OCI-LY7 (cell line): ENCODE measurements at places on chromosomes 16 and 17. TPM values are rescaled to one million over a fixed set of nuclear protein-coding genes. Genes with fewer than 3 reads are reported as not detected.

The ZFHX3 gene
- 5.7 and 6.2 TPM in 2 replicates for total RNA-seq

The SLFN14 gene
- not detected in 2 replicates for total RNA-seq

The PVALEF gene
- total RNA-seq, result not detected in 2 replicates

The FOXJ1 gene
- not detected in 2 replicates for total RNA-seq

The HIGD1B gene
- not detected in 2 replicates for total RNA-seq

The ST6GALNAC1 gene
- total RNA-seq, result not detected in 2 replicates

The DUS2 gene
- 32.4 and 34.7 TPM in 2 replicates for total RNA-seq

The TEX19 gene
- 1.8 and 2.0 TPM in 2 replicates for total RNA-seq

DNA sequence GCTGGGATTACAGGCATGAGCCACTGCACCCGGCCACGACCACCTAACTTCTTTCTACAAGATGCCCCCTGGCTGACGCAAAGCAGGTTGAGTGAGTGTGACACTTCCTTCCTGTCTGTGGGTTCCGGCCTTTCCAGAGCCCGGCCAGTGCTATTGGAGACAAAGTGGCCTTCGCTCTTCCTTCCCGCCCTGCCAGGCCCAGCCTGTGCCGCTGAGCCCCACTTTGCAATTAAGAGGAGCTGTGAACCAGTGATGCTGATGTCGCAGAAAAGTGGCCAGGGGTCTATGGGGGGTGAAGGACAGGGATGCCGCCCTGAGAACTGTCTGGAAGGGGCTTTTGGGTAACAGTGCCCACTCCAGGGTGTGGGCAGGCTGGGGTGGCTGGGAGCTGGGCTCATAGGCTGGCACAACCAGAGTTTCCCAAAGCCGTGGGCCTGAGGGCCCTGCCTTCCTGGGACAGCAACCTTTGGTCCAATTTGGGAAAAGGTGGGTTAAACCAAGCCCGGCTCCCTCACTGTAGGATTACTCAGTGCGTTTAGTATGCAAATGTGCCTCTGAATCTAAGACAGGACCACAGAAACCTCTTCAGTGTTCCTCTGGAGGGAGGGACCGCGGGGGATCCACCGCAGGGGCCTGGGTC, 174.9 kb downstream of the SEC14L1 start:
- DNase-seq, result peak; percentile 48

DNA sequence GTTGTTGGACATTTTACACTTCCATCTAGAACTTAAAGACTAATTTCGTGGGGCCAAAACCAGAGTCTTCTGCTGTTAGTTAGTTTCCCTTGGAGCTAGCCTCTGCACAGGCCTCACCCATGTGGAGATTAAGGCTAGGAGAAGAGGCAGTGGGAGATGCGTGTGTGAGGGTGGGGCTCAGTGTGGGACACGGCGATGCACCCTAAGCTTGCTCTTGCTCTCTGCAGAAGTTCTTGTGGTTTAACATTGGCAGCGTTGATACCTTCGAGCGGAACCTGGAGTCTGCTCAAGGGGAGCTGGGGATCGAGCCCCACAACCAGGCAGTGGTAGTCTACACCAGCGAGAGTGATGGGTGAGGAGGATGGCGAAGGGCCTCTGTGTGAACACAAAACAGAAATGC, 34.0 kb downstream of the DBNDD1 start:
- DNase-seq, result no peak

- peak; percentile 64 for DNase-seq
Measured at GRCh38 chr16:63361032-63361624, 1324.9 kb upstream of the CDH8 start.

DNA sequence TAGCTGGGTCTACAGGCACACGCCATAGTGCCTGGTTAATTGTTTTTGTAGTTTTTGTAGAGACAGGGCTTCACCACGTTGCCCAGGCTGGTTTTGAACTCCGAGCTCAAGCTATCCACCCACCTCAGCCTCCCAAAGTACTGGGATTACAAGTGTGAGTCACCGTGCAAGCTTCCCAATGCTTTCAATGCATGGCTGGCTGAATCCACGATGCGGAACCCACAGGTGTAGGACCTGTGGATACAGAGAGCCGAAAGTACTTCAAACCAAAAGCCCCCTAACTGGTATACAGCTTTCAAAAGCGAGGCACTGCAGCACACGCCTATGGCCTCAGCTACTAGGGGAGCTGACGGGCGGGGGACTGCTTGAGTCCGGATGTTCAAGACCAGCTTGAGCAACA, 44.8 kb downstream of the METTL16 start:
- DNase-seq, result no peak

DNA sequence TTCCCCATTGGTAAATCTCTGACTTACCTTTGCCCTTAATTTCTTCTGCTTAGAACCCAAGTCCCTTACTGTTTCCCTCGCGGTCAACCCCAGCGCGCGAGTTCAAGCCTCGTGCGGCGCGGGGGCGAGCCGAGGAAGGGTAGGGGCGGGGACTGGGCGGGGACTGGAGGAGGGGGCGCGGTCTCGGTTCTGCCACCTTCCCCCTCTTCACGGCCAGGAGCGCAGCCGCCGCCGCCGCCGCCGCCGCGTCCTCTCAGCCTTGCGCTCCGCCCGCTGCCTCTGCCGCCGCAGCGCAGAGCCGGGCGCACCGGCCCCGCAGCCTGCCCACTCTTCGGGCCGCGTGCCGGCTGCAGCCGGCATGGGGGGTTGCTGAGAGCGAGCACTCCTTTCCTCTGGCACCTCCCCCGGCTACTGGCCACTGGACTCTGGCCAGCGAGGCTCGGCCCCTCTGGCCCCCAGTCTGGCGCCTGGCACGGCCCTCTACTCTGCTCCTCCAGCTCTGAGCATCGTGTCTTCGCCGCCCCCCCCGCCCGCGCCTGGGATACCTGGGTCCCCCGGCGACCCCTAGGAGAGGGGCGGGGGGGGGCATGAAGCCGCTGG, at the start of gene RAPGEFL1:
TSS of gene RAPGEFL1 (plus strand) at position 196 of the 600 bp plus-strand sequence. CDS start at position 588, 392 bp downstream.
- DNase-seq, result no peak

- no peak for DNase-seq
Measured at GRCh38 chr17:81422776-81423697, 27.8 kb downstream of the BAHCC1 start.

DNA sequence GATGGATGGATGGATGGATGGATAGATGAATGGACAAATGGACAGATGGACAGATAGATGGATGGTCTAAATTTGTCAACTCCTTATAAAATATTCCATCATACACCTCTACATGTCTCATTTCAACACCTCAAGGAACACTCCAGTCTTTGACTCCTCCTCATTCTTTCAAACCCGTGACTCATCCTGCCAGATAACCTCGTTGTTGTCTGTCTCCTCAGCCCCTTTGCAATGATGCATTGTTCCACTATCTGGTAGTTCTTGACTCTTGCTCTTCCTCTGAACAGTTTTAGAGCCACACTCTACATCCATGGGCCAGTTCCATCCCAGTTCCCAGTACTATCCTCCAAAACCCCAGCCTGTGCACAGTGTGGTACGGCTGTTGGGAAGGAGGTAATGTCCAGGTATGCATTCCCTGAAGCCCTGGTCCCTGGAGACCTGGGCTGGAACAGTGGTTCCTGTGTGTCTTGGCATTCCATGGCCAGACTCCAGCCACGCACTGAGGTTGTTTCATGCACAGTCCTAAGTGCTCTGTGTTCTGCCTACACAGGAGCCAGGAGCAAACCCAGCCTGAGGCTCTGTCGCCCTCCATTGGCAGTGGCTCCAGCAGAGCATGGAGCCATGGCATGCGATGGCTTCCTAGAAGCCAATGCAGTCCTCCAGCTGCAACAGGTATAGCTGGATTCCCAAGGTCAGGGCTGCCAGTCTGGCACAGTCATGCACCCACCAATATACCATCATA, 105.7 kb downstream of the C17orf67 start:
- DNase-seq, result no peak

DNA sequence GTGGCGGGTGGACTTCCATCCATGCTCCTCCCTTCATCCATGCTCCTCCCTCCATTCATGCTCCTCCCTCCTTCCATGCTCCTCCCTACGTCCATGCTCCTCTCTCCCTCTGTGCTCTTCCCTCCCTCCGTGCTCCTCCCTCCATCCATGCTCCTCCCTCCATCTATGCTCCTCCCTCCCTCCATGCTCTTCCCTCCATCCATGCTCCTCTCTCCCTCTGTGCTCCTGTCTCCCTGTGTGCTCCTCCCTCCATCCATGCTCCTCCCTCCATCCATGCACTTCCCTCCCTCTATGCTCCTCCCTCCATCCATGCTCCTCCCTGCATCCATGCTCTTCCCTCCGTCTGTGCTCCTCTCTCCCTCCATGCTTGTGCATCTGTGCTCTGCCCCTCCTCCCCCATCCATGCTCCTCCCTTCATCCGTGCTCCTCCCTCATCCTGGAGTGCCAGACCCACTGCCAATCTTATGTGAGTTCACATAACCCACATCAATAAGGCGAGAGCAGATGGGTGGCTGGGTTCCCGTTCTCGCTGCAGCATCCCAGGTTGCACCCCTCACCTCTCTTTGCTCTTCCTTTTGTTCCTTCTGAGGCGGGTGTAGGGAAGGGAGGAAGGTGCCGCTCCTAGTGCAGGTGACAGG, 22.8 kb downstream of the KSR1 start:
- DNase-seq, result no peak

- no peak for DNase-seq
Measured at GRCh38 chr17:82060614-82061013, 5.0 kb downstream of the DUS1L start.

GRCh38 chr17:78034429-78035091, 76.1 kb downstream of the TNRC6C start:
- no peak for DNase-seq

- no peak for DNase-seq
Measured at GRCh38 chr16:68772030-68772681, 35.1 kb downstream of the CDH1 start.

DNA sequence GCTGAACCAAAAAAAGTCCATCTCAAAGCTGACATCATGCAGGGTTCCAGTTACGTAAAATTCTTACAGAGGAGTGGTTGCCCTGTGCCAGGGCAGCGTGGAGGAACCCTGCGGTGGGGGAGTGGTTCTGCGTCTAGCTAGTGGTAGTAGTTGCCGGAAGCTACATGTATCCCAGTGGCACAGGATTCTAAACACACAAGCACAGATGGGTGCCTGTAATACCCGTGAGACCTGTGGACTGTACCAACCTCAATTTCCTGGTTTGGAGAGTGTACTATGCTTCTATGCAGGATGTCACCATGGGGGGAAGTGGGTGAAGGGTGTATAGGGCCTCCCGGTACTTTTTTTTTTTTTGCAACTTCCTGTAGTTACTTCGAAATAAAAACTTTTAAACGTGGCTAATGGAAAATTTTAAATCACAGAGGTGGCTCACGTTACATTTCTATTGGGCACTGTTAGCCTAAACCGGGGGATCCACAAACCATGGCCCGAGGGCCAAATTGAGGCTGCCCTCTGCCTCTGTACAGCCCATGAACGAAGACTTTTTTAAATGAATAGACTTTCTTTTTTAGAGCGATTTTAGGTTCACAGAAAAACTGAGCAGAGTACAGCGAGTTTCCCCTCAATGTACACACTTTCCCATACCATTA, 38.5 kb downstream of the TBC1D16 start:
- DNase-seq, result peak; percentile 90
